ENCODE measurements at places on chromosomes 13 and 19. TPM values are rescaled to one million over a fixed set of nuclear protein-coding genes. Genes with fewer than 3 reads are reported as not detected.
A peak's percentile ranks its signal among the peaks of the same experiment; 100 is the strongest.

- no peak for DNase-seq
Observed at GRCh38 chr19:33225458-33225926, at the start of gene SLC7A10. SLC7A10 (minus strand) TSS chr19:33225850; CDS start chr19:33225703, 147 bp downstream.

DZIP1 gene
- polyA plus RNA-seq: 2.8 TPM

PNMA8B gene
- 0.81 TPM for polyA plus RNA-seq

DNA sequence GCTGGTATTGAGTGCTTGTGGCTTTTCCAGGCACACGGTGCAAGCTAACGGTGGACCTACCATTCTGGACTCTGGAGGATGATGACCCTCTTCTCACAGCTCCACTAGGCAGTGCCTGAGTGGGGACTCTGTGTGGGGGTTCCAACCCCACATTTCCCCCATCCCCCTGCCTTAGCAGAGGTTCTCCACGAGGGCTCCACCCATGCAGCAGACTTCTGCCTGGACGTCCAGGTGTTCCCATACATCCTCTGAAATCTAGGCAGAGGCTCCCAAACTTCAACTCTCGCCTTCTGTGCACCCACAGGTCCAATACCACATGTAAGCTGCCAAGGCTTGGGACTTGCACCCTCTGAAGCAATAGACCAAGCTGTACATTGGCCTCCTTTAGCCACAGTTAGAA lies 25.3 kb upstream of the ZSCAN18 start:
- DNase-seq: no peak

- no peak for DNase-seq
Observed at GRCh38 chr13:101211261-101211660, 205.0 kb downstream of the NALCN start.

- no peak for DNase-seq
Observed at GRCh38 chr13:32056316-32056715, 24.7 kb downstream of the FRY start.

ADGRL1 gene
- 12.5 TPM for polyA plus RNA-seq

DNA sequence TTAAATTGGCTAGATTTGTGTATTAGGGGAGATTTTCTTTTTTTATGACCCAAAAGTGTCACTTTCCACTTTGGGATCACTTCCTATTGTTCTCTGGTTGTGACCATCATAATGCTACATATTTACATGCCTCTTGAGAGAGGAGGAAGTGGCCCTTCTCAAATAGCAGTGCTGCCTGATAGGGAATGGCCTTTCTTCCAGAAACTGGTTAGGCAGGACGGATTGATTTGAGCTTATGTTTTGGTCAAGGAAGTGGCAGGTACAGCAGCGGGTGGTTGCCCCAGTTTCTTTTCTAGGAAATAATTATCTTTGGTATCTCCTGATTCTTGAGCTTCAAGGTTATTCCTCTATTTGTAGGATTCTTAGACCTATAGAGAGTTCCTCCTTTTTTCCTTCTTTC lies 21.9 kb upstream of the WTIP start:
- DNase-seq: no peak

DNA sequence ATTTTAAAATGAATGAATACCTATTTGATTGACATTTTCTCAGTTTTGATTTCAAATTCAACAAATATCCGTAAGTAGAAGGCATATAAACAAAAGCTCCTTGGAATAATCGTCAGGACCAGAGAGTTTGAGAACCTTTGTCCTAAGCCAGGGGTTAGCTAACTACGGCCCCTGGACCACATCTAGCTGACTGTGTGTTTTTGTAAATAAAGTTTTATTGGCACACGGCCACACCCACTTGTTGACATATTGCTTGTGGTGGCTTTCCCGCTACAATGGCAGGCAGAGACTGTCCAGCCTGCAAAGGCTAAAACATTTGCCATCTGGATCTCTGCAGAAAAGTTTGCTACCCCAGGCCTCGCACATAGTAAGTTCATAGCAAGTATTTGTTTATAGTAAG lies 83.4 kb downstream of the GNG7 start:
- DNase-seq: no peak

GRCh38 chr13:100392709-100393630 lies 195.6 kb downstream of the GGACT start:
- peak; percentile 71 for DNase-seq

SLC25A41 gene
- 1.4 TPM for polyA plus RNA-seq

- no peak for DNase-seq
Observed at GRCh38 chr13:46361276-46361934, 25.6 kb downstream of the RUBCNL start.

DNA sequence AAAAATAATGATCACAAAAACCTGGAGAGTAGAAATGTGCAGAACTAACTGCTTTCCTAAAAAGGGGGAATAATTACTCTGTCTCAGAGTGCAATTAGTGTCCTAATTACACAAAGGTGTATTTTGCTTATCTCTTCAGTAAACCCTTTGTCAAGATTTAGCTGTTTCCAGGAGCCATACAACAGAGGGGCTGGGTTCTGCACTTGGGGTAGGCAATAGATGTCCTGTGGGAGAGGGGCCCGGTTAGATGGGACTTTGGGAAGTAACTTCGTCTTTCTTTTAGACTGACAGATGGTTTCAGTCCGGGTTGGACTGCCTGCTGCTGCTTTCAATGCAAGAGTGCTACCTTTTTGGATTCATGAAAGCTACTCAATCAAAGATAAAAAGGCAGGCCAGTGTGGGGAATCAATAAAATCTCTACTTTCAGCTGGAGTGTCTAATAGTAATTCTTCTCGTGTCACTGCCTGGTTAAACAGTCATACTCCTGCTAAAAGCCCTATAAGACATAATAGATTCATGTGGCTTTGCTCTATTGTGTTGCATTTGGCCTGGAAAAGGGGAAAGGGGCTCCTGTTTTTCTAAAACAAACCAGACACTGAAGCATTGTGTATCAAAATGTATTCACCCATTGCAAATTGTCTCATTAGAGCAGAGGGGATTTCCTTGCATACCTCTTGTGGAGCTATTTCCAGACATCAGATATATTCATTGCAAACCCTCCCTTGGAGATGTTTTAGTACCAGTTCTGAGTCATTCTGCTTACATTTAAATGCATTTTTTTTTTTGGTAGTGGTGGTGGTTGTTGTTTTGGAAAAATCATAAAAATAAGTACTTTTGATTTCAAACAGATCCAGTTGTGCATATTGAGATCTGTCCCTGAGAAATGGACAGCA lies 83.3 kb upstream of the PCDH8 start:
- DNase-seq: no peak

- DNase-seq: no peak
Observed at GRCh38 chr13:103291798-103292572, 225.8 kb upstream of the SLC10A2 start.

DNA sequence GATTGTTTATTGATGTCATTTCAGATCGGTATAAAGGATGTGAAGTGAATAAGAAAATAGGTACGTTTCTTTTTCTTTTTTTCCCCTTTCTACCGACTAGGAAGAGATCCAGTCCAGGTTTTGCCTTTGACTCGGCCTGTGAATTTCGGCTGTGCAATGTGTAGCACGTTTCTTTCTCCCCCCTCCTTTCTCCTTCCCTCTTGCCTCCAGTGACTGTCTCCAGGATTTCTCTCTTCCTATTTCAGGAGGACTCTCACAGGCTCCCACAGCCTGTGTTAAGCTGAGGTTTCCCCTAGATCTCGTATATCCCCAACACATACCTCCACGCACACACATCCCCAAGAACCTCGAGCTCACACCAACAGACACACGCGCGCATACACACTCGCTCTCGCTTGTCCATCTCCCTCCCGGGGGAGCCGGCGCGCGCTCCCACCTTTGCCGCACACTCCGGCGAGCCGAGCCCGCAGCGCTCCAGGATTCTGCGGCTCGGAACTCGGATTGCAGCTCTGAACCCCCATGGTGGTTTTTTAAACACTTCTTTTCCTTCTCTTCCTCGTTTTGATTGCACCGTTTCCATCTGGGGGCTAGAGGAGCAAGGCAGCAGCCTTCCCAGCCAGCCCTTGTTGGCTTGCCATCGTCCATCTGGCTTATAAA lies at the start of gene GPC6:
TSS of gene GPC6 (plus strand) at position 185 of the 657 bp plus-strand sequence.
- DNase-seq: no peak

DNA sequence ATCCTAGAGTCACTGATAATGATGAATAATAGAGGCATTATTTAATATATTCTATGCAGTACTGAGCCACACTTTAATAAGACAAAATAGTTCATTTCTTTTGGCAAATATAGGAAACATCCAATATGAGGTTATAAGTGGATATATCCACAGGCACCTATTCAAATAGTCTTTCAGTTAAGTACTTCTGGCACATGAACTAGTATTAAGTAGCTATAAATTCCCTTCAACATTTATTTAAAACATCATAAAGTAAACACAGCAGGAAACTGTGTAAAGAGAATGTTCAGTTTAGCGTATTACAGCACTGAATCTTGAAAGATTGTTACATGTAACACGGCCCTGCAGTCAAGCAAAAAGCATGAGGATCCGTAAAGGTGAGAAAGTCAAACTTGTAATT lies 463.3 kb upstream of the KLF12 start:
- DNase-seq: no peak

CERS1 gene
- 0.49 TPM for polyA plus RNA-seq

DNA sequence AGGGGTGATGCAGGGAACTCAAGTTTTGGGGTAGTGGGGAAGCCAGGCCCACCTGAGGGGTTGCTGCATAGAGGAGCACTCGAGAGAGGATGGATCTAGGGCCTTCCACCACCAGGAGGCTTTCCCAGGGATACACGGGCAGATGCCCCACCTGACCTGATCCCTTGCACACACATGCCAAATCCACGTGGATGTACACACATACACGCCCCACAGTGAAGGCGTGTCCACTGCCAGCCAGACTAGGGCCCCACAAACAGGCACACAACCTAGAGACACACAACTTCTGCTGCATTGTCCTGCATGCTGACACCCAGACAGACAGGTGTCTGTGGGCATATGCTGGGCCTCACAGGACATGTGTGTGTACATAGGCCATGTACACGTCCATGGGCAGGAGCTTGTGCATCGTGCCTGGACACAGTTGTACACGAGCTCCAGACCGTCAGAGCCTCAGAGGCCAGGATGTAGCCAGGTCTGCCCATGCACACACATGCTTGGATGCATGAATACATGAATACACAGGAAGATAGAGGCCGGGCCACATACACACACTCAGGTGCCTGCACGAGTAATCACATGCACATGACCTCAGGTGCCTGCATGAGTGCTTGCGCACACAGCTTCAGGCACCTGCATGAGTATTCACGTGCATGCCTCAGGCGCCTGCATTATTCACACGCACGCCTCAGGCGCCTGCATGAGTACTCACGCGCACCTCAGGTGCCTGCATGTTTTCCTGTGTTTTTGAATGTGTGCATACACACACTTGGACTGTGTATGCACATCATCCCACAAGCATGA lies 8.9 kb downstream of the CCDC97 start:
- DNase-seq: no peak

AXL gene
- 13.0 TPM for polyA plus RNA-seq

- no peak for DNase-seq
Observed at GRCh38 chr19:5795382-5795919, 4.5 kb upstream of the DUS3L start.

DNA sequence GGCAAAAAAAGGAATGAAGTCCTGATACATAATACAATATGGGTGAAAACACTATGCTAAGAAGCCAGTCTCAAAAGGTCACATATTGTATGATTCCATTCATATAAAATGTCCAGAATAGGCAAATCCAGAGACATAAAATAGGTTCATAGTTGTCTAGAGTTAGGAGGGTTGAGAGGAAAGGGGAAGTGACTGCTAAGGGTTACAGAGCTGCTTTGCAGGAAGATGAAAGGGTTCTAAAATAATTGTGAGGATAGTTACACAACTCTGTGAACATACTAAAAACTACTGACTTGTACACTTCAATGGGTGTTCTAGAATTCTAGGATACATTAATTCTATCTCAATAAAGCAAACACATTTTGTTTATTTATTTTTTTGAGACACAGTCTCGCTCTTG lies 25.7 kb downstream of the CAB39L start:
- DNase-seq: no peak

RAB20 gene
- 15.3 TPM for polyA plus RNA-seq
